ENCODE measurements at places on chromosomes 5 and 9.
A peak's percentile ranks its signal among the peaks of the same experiment; 100 is the strongest.

- no peak for DNase-seq
Observed at GRCh38 chr9:36328798-36329411, 70.7 kb upstream of the GNE start.

DNA sequence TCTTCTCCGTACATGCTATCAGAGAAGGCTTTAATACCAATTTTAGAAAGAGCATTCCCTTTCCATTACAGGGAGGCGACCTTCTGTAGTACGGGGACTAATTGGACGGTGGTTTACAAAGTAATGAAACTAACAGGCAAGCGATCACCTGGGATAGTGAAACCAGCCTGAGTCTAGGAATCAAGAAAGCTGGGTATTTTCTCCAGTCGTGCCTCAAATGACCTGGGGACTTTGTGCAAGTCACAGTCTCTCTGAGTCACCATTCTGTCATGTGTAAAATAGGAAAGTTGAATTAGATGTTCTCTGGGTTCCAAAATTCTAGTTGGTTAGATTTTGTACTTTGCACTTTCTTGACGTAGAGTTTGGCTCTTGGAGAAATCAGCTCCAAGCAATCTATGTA, 22.7 kb upstream of the SSBP2 start:
- no peak for DNase-seq

DNA sequence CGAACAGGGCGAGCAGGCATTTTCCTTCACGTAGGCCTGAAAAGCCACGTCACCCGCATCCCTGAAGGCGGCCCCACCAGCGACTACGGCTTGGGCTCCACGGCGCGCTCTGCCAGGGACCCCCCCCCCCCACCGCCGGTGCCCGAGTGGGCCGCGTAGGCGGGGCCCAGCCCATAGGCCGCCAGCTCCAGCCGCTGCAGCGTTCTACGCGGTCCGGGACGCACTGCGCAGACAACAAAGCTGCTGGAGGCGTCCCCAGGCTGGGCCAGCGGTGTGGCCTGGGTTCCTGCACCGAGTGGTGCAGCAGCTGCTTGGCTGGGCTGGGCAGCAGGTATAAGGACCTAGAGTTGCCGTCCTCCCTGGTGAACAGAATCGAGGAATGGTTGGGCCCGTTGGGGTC, 18.3 kb upstream of the BTNL3 start:
- no peak for DNase-seq

DNA sequence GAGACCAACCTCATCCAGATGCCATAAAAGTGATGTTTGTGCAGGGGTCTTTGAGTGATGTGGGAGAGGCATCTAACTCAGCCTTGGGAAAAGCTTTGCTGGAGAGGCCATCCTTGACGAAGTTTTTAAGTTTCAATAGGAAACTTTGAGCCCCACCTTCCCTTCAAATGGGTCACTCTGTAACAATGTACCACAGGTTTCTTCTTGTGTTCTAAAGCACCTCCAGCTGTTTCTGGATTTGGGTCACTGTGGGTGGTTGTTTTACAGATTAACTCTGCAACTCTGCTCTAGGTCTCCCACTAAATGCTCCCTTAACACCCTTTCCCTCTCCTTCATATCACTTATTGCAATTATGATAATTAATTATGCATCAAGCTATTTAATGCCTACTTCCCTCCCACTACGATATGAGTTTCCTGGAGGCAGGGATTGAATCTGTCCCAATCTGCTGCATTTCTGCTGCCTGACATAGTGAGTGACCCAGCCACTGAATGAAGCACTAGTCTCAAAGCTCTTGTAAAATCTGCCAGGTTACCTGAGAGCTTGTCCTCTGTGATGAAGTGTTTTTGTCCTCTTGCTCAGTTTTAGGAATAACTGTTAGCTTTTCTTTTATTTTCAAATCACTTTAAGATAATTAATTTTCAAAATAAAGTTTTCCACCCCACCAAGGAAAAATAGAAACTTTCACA, 60.5 kb upstream of the PUM3 start:
- no peak for DNase-seq

DNA sequence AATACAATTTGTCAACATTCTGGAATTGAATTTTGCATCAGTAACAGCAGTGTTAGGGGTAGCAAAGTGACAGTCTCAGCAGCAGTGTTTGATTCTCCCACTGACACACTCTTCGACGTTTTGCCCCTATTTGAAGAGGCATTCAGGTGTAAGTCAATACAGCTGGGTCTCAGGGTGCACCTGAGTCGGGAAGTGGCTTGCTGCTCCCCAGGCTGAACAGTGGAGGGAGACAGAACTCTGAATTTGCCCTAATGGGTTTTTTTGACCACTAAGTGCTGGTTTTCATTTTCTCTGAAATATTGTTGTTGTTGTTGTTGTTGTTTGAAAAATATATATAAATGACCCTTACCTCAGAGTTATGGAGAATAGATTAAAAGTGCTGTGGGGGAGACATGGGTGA, 223.2 kb downstream of the TLR4 start:
- DNase-seq: no peak

DNA sequence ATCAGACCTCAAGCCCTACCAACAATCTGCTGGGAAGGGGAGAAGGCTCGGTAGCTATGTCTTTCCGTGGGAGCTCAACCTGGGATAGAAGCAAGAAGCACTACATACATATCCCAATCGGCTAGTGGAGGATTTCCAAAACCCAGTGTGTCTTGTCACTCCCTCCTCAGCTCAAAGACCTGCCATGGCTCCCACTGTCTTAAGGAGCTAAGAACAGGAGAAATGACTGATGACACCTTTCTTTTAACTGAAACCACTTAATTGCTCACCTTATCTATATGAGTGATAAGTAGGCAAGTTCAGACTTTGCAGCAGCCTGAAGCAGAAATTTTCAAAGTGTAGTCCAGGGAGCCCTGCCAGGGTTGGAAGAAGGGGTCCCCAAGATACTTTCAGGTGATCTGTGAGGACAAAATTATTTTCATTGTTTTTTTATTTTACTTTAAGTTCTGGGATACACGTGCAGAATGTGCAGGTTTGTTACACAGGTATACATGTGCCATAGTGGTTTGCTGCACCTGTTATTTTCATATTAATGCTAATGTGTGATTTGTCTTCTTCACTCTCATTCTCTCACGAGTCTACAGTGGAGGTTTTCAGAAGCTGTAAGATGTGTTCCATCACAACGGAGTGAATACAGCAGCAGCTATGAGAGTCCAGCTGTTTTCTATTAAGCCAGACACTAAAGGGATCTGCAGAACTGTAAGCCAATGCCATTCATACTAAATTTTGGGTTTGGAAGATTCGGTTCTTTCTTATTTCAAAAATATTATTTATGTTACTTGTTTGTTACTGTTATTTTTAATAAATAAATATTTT, 41.4 kb downstream of the PAX5 start:
- no peak for DNase-seq

DNA sequence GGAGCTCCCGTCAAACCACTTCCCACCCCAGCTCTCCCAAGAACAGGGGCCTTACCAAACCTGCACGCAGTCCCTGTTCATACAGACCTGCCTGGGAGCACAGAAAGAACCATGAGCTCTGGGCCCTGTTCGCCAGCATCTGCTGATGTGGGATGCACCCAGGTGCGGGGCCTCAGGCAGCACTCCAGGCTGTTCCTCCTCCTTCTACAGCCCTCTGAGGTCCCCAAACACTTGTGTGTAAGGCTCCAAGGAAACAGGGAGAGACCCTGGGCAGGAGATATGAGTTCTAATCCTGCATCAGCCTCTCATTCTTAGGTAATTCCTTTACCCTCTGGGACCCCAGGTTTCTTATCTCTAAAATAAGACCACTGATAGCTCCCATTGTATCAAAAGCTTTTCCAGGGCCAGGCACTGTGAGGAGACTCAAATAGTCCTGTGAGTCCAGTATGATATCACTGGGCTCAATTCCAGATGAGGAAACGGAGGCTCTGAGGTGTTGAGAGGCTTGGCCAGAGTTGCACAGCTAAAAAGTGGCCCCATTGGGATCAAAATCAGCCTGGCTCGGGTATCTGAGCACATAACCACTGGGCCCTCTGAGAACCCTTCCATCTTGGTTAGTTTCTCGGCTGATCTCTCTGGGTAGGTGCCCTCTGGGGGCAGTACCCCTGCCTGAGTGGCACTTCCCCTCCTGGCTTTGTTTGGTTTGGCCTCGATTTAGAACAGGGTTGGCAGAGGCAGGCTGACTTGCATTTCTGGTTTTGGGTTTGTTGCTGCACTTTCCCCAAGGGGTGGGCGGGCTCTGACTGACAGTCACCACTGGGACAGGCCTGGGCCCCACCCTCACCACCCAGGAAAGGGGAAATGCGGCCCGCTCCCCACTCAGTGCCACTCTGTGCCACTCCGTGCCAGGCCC, 116.8 kb downstream of the RGS3 start:
- peak; percentile 50 for DNase-seq

- DNase-seq: no peak
Observed at GRCh38 chr5:177542816-177543465, 11.4 kb downstream of the FAM193B start.

DNA sequence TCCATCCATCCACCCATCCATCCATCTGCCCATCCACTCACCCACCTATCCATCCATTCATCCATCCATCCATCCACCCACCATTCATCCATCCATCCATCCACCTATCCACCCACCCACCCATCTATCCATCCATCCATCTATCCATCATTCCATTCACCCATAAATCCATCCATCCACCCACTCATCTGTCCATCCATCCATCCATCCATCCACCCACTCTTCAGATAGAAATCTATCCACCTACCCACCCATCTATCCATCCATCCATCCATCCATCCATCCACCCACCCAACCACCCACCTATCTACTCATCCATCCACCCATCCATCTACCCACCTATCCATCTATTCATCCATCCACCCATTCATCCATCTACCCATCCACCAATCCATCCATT, 35.0 kb upstream of the SLC6A19 start:
- no peak for DNase-seq

GRCh38 chr5:58275516-58275915, 184.4 kb downstream of the PLK2 start:
- DNase-seq: no peak

- DNase-seq: no peak
Observed at GRCh38 chr5:533243-533954, 9.2 kb upstream of the SLC9A3 start.

DNA sequence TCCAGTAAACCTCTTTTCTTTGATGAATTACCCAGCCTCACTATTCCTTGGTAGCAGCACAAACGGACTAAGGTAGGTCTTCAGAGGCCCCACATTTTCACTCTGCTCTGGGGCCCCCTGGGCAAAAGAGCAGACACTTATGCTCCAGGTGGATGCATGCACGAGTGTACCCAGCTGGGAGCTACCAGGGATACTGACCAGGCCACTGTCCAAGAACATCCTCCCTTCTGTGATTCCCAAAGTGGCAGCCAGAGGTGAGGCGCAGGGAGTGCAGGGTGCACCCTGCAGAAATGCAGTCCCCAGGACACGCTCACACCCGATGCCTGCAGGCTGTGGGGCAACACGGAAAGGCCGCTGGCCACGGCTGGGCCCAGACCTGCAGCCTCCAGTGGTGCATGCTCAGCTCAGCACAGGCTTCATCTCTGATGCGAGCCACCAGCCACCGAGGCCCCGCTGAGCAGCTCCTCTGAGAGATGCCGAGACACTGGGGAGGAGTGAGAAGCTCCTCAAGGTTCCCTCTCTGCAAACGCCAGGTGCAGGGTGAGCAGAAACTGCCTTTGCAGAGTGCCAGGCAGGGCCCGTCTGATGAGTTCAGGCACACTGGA, 48.1 kb upstream of the OLFM1 start:
- no peak for DNase-seq

GRCh38 chr5:168712280-168712924, 133.2 kb upstream of the PANK3 start:
- no peak for DNase-seq

- no peak for DNase-seq
Observed at GRCh38 chr5:172410160-172410559, 44.2 kb downstream of the SH3PXD2B start.

DNA sequence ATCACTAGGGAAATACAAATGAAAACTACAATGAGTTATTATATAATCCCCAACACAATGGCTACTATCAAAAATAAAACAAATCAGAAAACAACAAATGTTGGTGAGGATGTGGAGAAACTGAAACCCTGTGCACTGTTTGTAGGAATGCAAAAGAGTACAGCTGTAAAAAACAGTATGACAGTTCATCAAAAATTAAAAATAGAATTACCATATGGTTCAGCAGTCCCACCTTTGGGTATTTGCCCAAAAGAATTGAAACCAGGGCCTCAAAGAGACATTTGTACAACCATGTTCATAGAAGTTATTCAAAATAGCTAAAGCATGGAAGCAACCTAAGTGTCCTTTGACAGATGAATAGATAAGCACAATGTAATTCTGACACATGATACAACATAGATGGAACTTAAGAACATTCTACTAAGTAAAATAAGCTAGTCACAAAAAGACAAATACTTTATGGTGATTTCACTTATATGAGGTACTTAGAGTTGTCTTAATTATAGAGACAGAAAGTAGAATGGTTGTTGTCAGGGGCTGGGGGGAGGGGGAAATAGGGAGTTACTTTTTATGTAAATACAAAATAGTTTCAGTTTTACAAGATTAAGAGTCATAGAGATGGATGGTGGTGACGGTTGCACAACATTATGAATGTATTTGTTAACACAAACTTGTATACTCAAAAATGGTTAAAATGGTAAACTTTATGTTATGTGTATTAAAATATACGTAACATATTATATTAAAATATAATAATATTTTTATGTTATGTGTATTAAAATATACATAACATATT, 102.8 kb downstream of the KCTD16 start:
- no peak for DNase-seq

GRCh38 chr9:7534211-7534935, 265.2 kb downstream of the DMAC1 start:
- no peak for DNase-seq

GRCh38 chr9:326667-327066, 112.0 kb downstream of the DOCK8 start:
- no peak for DNase-seq

DNA sequence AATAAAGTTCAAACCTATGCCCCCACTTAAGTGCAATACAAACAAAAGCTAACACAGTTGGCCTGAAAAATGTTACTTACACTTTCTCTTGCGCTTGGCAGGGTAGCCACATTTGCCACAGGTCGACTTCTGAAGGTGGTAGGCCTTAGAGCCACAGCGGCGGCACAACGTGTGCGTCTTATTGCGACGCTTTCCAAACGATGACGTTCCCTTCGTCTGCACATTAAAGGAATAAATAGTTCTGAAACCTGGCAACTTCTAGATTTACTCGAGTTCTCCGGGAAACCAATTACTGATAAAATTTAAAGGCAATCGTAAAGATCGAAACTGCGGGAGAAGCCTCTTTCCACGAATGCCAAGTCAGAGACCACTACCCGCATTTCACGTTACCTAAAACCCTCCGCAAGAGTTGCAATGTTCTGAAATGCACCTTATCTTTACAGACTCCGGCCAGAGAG, 602 bp downstream of the RPL37 start:
- DNase-seq: no peak

DNA sequence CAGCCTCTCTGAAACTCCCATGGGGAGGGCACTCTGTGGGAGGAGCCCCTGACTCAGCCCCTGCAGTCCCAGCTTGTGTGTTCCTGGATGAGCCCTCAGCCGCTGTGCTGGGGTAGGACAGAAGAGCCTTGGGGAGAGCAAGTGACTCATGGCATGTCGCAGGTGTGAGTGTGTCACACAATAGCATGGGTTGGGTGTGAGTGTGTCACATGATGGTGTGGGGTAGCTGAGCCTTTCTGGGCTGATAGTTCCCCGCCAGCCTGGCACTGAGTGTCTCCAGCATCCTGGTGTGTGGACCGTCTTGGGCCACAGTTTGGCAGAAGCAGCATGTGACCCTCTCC, 83.4 kb downstream of the PHF2 start:
- DNase-seq: no peak

GRCh38 chr5:44953078-44953477, 144.3 kb downstream of the MRPS30 start:
- no peak for DNase-seq
